Colonic mucosa (tissue), 4 donors: ENCODE measurements at places on chromosomes 7 and 10. TPM values are rescaled to one million over a fixed set of nuclear protein-coding genes. Genes with fewer than 3 reads are reported as not detected.

DNA sequence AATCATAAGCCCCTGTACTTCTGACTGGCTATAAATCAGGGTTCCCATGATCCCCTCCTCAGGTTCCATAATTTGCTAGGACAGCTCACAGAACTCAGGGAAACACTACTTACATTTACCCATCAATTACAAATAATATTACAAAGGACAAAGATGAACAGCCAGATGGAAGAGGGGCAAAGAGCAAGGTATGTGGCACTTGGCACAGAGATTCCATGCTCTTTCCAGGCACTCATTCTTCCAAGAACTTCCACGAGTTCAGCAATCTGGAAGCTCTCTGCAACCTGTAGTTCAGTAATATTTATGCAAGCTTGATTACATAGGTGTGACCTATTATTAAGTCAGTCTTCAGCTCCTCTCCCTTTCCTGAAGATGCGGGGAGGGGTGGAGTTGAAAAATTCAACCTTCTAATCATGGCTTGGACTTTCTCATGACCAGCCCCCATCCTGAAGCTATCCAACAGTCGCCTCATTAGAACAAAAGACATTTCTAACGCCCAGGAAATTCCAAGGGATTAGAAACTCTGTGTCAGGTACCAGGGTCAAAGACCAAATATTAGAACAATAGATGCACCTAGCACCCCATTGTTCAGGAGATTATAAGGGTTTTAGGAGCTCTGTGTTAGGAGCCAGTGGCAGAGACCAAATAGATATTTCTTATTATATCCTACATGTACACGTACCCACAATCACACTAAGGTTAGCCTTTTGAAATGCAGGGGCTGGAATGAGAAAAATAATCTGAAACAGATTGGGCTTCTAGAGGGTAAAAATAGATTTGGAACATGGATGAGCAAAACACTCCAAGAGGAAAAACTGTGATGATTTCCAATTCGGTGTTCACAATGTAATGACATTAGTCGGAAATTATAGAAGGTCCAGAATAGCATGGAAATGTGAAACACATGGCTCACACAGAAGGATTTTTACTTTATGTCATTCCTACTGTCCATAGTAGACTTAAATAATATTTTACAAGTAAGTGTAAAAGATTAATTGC lies 7.0 kb downstream of the ANKMY2 start:
- DNase-seq: no peak

- DNase-seq: no peak
Observed at GRCh38 chr10:31751051-31751737, 177.4 kb downstream of the ARHGAP12 start.

DNA sequence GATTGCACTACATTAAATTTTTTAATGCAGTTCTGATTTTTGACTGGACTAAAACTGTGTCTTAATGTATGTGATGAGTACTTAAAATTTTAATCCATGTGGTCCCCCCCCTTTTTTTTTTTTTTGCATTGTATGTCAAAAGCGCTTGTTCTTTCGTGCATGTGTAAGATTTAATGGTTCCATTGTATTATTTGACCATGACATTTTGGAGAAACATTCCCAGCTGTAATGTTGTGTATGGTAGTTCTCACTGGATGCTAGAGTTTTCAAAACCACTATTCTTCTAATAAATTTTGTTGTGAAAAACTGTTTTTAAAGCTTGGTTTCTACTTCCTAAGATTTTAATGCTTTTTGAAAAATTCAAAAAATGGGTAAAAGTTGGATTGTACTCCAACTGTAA lies 132.0 kb downstream of the LCOR start:
- DNase-seq: no peak

DNA sequence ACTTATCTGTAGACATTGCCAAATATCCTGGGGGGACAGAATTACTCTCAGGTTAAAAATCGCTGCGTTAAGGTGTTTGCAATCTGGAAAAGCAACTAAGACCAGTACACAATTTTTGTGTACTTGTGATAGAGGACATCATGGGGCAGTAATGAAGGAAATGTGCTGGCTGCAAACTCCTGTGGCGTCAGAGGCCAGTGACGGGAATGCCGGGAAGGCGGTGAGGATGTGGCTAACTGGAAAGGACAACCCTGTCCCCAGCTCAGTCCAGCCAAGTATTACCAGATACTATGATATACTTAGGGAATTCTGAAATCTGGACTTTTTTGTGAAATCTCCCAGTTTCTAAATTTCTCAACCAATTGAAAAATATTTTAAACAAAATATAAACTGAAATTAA lies 103.1 kb upstream of the NANOS1 start:
- DNase-seq: no peak

DNA sequence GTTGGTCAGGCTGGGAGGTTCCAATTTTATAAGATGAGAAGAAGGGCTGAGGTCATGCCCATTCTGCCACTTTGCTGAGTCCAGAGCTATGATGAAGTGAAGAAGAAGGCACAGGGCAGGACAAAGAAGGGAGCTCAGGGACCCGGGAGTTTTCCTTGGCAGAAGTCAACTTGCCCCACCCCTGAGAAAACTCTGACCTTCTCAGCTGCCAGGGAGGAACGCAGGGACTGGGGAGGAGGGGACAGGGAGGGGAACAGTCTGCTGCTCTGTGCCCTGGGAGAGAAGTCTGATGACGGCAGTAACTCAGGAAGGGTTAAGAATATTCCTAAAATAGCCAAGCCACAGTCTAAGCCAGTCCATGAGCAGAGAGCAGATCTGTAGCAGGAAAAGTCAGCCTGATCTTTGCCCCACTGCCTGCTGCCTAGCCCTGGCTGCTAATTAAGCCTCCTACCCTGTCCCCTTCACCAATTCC lies 11.7 kb downstream of the ADIRF start:
- DNase-seq: peak; percentile 57

DNA sequence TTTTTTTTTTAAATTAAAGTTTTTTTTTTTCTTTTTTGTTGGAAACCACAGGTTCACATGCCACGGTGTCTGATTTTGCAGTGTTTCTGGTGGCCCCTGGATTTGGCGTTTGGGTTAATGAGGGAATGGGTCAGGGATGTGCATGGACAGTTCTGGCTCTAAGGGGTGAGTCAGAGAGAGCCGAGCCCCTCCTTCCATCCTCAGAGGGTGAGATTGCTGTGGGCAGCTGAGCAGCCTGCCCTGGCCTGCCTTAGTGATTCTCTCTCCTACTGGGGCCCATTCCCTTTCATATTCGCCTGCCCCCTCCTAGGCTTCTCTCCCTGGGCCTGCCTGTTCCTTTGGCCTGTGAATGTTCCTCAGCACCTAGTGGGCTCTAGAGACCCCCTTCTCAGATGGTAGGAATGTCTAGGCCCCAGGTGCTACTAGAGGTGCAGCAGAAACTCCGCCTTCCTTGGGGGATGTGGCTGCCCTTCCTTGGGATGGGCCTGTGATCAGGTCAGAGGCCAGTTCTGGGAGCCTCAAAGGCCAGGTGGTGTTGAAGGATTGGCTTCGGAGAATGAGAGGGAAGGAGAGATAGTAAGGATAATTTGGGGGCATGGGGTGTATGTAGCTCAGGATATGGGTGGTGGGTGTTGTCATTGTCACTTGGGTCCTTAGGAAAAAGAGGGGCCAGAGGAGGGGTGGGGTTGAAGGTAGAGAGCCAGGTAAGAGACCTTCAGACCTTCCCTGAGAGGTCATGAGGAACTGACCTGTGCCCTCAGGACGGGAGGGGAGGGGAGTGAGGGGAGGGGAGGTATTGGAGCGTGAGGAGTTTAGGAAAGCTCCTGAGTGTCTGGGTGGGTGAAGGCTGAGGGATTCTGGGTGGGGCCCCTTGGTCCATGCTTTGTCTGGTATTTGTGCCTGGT lies 19.8 kb downstream of the TSPAN14 start:
- DNase-seq: no peak

DNA sequence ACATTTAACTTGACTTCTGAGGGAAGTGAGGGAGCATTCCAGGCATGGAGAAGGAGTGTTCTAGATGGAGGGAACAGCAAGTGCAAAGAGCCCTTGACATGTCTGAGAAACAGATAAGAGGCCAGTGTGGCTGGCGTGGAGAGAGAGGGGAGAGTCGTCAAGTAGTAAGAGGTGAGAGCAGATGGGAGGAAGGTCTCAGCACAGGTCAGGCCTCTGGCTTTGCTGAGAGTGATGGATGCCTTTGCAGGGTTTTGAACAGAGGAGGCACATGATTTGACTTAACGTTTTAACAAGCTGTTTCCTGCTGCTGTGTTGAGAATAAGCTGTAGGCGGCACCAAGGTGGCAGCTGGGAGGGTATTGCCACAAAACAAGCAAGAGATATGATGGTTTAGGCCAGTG lies 97.2 kb downstream of the KAT6B start:
- no peak for DNase-seq

DNA sequence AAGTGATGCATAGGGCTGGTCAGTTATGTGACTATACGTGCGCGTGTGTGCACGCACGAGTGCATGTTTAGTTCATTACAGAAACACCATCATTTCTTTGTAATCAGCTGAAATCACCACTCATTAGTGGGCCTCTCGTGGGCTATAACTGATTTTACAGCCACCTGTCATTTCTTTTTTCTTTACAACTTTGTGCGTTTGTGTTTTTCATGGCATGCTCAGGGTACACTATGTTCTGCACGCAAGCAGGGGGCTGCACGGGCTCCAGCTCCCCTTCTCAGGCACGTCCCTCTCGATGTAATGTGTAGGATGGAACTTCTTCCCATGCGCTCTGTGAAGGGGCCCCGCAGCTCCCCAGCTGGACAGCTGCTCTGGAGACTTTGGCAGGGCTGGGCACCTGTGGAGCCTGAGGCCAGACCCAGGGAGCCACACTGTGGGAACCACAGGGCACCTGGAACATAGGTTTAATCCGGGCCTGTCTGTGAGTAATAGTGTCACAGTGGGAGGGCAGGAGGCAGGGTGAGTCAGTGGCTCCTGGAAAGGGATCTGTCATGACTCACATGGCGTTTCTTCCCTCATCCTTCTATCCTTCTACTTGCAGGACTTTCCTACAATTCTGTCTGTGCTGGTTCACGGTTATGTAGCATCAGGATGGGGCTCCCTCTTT lies 4.9 kb downstream of the GCK start:
- no peak for DNase-seq

DNA sequence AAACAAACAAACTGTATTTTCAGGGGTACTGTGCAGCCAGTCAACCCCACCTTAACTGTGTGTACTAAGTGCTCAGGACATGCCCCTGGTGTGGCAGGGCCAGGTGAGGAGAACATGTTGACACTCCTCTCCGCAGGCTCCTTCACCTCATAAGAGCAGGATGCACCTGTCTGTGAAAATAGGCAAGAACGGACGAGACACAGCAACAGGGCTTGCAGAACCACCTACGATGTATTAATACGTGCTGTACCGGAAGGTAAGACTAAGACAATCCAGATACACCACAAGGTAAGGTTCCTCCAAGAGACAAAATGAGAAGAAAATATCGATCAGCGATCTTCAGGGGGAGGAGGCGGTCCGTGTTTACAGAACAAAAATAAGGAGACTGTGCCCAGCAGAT lies 65.8 kb upstream of the CAMK2B start:
- peak; percentile 11 for DNase-seq

- no peak for DNase-seq
Observed at GRCh38 chr7:3033136-3033535, 10.5 kb downstream of the CARD11 start.

The WDR86 gene
- total RNA-seq: not detected

The OPALIN gene
- not detected for total RNA-seq

The IFIT5 gene
- 7.5 TPM for total RNA-seq

The GNGT1 gene
- total RNA-seq: not detected

The TRIM56 gene
- 47.9 TPM for total RNA-seq
